Head of caudate nucleus (tissue), 42 donors: ENCODE measurements at places on chromosomes 11 and 22.

DNA sequence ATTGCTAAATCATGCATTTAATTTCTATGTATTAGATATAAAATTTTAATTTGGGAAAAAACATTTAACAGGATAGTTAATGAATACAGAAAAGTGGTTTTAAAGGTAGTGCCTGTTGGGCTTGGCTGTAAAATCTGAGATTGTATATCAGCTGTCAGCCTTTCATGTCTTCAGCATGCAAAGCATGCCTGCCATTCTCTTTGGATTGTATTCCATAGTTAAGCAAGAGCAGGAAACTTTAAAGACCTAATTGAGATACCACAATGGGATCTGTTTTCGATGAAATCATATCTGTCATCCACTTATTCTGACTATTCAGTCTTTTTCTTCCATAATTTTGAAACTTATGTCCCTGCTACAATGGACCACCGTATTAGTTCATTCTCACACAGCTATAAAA, 451.0 kb upstream of the DDI1 start:
- no peak for DNase-seq

- no peak for DNase-seq
These were observed 13.7 kb downstream of the COA4 start for GRCh38 chr11:73862986-73863385.

DNA sequence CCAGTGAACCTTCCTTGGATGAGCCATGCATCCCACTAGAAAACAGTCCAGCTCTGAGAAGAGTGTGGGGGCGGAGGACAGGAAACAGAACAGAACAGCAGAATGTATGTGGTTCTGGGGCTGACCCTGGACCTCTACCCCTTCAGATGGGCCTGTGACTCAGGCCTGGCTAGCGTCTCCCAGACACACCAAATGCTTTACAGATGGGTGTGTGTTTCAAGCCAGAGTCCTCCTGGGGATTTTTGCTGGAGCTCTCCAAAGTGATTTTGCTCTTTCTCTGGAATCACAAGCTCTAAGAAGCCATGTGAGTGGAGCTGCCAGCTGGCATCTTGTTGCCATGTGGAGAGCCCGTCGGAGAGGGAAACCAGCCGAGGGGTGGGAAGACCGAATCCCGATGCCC, 13.2 kb upstream of the C1QTNF4 start:
- peak; percentile 16 for DNase-seq

- DNase-seq: no peak
These were observed 70.3 kb upstream of the GRK2 start for GRCh38 chr11:67195971-67196456.

- DNase-seq: no peak
These were observed 192.5 kb downstream of the DDX10 start for GRCh38 chr11:108857382-108857781.

DNA sequence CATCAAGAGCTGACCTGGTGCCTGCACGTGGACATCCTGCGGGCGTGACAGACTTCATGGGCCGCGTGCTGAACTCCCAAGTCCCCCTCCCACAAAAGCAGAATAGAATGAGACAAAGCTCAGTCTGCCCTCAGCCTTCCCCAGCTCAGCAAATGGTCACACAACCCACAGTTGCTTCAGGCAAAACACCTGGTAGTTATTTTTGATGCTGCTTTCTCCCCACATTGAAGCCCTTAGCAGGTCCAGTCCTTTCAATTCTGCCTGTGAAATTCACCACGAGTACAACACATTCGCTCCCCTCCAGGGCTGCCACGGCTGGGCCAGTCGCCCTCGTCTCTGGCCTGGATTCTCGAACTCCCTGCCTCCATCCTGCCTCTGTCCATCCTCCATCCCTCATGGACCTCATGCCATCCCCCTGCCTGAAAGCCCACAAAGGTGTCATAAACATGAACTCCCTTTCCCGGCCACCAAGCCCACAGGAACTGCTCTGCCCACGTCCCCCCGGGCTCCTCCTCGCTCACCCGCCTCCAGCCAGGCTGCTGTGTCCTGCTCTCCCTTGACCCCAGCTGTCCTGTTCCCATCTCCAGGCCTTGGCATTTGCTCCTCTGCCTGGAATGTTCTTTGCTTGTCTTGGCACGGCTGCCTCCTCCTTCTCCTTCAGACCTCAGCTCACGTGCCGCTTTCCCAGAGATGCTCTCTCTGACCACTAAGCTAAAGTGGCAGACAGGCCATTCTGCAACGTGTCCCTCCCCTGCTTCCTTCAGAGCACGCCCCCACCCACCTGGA, 42.1 kb downstream of the SCUBE1 start:
- DNase-seq: no peak

- DNase-seq: no peak
These were observed 3.7 kb upstream of the RIN1 start for GRCh38 chr11:66339686-66340483.

DNA sequence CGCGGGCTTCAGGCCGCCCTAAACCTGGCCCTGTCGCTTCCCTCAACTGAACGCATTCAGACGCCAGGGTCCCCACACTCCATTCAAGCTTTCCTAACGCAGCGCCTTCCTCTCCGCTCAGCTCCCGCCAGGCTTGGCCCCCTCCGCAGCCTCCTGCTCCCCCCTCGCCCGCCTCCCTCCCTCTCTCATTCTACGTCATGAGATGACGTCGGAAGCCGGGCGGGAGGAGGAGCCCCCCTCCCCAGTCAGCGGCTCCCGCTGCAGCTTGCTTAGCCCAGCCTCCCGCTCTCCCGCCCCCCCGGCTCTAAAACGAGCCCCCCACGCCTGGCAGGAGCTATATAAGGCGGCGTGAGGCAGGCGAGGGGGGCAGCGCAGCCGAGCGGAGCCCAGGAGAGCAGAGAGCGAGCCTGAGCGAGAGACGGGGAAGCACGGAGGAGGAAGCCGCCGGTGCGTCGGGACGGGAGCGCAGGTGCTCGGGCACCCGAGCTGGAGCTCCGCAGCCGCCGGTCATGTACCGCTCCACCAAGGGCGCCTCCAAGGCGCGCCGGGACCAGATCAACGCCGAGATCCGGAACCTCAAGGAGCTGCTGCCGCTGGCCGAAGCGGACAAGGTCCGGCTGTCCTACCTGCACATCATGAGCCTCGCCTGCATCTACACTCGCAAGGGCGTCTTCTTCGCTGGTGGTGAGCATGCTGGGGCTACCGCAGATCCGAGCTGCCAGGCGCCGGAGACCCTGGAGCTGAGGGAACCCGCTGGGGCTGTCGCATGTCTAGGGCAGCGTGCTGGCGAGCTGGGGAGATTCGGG, at the start of gene NPAS4:
NPAS4 (plus strand) TSS at position 365 of the 806 bp plus-strand sequence; CDS start at position 510, 145 bp downstream.
- peak; percentile 57 for DNase-seq

GRCh38 chr11:94201004-94201465, 72.4 kb downstream of the PANX1 start:
- DNase-seq: no peak

DNA sequence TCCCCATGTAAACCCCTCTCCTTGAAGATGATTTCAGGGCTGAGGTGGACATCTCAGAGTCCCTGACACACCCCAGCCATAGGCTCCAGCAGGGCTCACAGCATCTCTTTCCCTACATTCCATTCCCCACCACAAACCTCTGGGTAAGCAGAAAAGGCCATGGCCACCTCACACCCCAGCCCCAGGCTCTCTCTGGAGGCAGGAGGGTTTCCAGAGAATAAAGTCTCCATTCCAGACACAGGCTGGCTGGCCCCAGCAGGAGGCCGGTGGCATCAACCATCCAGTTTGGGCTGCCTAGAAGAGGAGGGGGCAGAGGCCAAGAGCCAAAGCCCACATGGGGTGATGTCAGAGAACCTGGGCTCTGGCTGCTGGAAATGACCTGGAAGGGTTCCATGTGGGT, 61.4 kb downstream of the TP53I11 start:
- no peak for DNase-seq

GRCh38 chr11:120746836-120747609, 235.5 kb downstream of the GRIK4 start:
- no peak for DNase-seq

- no peak for DNase-seq
These were observed 64.2 kb downstream of the FLI1 start for GRCh38 chr11:128757886-128758612.

- DNase-seq: no peak
These were observed 8.2 kb downstream of the NAP1L4 start for GRCh38 chr11:2983908-2984307.

DNA sequence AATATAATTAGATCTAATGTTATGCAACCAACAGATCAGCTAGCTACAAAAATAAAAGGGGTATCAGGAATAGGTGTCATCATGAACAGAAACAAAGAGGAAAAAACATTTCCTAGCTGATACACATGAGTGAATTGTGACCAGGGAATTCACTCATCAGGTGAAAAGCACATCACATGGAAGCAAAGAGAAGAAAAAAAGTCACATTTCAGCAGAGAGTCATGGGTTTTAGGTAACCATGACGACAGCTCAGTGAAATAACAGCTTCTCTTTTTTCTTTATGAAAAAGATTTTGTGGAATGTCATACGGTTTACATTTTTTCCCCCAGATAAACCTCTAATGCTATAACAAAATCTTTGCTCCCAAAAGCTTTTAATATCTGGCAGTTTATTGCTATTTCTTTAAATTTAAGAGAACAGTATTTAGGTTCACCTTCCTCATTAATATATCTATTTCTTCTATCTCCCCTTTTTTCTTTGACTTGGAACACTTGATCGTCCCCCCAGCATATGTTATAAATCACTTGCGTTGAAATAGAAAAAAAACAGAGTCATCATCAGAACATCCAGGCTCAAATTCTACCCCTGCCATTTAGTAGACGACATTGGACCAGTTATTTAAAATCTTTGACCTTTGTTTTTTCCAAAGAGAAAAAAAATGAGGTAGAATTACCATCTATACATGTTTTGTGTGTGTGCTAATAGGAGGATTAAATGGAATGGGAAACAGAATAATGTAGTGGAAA, 5.3 kb downstream of the TYR start:
- peak; percentile 9 for DNase-seq

DNA sequence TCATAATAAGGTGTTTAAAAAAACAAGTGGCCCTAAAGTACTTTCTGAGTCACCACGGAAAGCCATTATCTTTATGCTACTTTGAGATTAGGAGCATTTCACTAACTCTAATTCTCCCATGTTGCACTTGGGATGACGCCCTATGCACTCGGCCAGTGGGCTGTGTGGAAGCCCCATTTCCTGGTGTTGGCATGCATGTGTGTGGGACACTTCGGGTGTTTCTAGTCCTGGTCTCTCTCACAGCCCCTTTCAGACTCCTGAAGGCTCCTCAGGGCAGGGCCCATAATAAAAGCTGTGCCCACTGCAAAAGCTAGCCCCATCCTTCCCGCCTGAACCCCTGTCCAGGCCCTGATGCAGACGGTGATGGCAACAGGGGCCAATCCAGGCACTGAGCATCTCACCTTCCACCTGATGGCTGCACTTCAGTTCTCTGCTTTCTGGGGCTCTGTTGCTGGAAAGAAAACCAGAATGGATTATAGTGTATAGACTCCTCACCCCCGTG, 14.9 kb upstream of the FXYD2 start:
- DNase-seq: no peak

DNA sequence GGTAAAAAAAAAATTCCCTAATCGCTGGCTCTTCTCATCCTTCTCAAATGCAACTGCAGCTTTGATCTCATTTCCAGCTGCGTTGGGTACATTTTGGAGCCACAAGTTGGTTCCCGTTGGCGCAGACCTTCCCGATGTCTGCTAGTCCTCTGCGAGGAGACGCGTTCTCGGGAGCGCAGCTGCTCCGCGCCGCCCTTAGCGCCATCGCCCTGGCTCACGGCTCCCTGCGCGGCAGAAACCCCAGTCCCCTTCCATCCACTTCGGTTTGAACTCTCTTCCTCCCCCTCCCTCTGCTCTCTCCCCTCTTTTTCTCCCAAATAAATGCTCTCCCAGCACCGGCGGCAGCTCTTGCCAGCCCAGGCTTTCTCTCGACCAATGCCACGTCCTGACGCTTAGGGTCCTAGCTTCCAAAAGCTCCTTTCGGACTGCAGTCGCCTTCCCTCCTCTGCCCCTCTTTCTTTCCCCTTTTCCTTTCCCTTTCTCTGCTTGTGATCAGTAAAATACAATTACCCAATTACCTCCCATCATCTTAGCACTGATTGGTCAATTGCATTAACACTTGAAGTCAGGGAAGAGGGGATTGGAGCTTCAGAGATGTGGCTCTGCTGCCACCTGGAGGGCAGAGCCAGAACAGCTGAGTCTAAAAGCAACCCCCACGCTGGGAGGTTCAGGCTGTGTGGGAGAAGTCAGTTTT, 1165.7 kb downstream of the LRRC4C start:
- DNase-seq: peak; percentile 88

GRCh38 chr11:1654388-1655167, 25.0 kb downstream of the KRTAP5-5 start:
- DNase-seq: no peak

GRCh38 chr22:30201945-30202344, 44.6 kb downstream of the LIF start:
- no peak for DNase-seq

GRCh38 chr11:45265969-45266675, 20.0 kb downstream of the SYT13 start:
- DNase-seq: no peak

GRCh38 chr22:35882211-35883030, 146.2 kb downstream of the RBFOX2 start:
- no peak for DNase-seq

DNA sequence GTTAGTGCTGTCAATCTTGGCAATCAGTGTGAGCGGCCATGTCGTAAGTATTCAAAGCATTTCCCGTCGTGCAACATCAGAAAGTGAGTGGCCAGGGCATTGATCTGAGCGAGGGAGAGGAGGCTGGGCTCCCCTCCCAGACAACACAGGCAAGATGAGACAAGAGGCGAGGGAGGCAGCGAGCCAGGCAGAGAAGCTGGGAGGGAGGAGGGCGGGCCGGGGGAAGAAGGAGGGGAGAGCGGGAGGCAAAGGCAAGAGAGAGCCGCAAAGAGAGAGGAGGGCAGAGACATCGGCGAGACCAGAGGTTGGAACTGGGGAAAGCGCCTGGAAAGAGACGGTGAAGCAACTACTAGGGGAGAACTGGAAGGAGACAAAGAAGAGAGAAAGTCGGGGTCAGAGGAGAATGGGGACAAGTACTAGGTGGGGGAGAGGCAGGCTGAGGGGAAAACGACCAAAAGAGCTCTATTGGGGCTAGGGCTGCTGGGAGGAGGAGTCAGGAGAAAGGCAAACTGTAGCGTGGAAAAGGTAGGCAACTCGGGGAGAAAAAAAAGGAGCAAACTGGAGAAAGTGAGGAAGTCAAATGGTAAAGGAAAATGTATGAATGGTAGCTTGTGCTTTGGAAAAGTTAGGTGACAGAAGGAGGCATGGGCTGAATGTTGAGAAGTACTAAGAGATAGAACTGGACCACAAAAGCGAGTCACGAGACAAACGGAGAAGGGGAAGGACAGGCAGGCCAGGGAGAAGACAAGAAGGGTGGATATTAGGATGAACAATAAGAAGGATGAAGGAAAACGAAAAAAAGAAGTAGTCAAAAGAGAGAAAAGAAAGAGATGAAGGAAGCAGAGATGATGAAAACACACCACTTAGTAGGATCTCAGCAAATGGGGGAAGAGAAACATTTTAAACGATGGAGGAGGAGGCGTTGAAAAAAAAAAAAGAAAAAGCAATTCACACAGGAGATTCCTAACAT, 130.5 kb upstream of the C11orf58 start:
- peak; percentile 66 for DNase-seq
